GM12864 (cell line): ENCODE measurements at places on chromosomes 12 and 14.

DNA sequence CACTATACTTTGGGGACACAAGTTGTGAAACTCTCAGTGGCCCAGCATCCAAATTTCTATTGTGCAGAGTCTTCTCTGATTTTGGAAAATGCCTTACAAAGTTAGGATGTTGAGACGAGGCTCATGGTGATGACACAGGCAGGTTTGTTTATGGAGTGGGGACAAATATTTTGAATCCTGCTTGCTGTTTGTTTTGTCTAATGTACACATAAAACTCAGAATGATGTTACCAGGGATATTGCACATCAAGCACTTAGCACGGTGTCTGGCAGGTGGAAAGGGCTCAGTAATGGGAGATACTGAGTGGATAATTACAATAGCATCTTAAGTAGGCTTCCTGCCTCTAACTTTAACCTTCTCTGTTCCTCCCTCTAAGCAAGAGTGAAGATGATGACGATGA, 628.9 kb upstream of the TBX3 start:
- DNase-seq, result no peak

DNA sequence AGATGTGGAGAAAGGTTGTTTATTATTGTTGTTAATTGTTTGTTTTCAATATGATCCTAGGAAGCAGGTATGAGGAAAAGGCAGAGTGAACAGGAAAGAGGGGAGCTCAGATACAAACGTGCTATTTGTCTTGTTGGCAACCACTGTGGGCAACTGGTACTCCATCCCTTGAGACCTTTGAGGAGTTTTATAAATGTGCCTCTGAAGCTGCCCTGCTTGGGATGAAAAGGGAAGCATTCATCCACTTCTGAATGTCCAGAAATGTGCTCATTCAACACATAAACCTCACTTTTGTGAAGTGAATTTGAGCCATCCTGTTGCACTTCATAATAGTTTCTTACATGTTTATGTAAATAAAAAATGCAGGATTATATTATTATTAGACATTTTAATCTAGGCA, 164.3 kb upstream of the PDZRN4 start:
- DNase-seq, result no peak

- no peak for DNase-seq
These were observed 238.8 kb downstream of the PAWR start for GRCh38 chr12:79451978-79452377.

DNA sequence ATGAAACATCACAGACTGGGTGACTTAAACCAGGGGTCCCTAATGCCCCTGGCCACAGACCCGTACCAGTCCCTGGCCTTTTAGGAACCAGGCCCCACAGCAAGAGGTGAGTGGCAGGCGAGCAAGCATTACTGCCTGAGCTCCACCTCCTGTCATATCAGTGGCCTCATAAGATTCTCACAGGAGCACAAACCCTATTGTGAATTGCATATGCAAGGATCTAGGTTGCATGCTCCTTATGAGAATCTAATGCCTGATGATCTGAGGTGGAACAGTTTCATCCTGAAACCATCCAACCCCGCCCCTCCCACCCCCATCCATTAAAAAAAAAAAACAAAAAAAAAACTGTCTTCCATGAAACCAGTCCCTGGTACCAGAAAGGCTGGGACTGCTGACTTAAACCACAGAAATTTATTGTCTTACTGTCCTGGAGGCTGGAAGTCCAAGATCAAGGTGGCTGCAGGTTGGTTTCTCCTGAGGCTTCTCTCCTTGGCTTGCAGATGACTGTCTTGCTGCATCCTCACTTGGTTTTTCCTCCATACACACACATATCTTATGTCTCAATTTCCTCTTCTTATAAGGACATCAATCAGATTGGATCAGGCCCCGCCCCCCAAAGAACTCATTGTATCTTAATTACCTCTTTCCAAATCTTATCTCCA, 235.9 kb downstream of the CHST11 start:
- no peak for DNase-seq

DNA sequence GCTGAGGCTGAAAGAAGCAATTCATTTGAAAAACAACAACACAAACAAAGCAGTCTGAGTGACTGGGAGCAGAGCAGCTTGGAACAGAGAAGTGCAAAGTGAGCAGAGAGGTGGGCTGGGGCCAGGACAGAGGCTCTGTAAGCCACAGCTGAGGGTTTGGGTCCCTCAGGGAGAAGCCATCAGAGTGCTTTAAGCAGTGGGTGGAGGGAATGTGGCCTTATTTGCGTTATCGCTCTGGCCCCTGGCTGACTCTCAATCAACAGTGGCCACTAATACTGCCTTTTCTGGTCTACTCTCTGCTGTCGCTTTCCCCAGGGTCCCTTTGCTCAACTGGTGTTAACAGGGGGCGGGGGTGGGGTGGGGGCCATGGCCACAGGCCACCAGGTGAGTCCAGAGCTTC, 44.2 kb downstream of the IRF2BPL start:
- no peak for DNase-seq

DNA sequence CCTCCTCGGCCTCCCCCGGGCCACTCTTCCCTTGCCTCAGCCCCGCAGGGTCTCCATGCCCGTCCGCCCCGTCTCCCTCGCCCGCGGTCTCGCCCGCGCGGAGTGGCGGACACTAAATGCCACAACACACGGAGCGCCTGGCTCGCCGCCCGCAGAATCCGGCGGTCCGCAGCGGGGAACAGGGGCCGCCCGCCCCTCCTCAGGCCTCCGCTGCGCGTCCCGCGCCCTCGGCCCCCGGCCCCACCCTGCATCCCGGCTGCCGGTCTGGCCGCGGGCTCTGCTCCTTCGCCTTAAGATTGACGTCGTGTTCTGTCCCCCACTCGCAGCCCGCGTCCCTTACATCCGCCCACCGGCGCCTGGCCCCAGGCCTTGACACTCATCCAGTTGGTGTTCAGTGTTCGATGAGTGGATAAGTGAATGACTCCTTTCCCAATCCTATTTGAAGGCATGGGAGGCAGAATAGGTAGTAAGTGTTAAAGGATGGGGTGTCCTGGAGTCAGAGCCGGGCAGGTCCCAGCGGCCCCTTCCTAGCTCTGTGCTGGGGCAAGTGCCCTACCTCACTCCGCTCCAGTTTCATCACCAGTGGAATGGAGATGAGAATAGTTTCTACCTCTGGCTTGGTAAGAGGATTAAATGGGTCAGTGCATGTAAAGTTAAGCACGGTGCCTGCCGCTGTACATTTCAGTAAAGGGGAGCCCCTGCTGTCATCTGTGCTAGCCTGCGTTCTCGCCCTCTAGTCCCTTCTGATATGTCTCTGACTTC, 622 bp downstream of the TECPR2 start:
- no peak for DNase-seq

DNA sequence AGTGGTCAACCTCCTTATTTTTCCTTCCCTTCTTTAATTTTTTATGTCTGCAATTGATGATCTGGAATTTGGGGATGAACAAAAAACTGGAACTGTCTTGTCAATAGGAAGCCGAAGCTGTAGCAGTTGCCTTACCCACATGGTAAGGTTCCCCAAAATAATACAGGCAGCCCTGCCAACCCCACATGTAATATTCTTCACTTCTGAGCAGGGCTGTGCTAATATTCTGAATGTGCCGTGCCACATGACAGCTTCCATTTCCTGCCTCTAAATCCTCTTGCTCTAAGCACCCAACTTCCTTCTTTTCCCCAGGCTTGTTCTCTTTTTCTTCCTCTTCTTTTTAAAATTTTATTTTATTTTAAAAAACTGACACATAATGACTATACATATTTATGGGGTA, 39.6 kb downstream of the GPATCH2L start:
- no peak for DNase-seq

DNA sequence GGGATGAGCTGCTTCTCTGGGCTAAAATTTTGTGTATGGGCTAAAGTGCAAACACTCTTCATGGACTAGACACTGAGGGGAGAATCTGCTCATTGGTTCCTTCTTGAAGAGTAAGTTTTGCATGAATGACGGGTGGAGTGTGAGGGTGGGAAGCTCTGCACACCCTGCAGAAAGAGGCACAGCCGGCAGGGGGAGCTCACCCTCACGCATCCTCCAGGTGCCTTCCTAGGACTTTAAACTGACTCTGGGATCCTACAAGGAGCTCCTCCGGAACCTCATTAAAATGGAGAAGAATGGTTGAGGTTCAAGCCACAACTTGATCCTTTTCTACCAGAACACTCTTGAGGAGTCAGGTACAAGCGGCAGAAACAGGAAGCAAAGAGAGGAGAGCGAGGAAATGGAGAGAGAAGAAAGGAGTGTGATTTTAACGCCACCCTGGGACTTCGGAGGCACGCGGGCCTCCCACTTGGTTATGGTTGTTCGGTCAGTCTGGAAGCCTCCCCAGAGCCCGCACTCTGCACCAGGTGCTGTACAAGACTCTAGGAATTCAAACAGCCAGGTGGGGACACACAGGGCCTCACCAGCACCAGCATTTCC, 87.5 kb downstream of the SETD3 start:
- DNase-seq, result no peak

DNA sequence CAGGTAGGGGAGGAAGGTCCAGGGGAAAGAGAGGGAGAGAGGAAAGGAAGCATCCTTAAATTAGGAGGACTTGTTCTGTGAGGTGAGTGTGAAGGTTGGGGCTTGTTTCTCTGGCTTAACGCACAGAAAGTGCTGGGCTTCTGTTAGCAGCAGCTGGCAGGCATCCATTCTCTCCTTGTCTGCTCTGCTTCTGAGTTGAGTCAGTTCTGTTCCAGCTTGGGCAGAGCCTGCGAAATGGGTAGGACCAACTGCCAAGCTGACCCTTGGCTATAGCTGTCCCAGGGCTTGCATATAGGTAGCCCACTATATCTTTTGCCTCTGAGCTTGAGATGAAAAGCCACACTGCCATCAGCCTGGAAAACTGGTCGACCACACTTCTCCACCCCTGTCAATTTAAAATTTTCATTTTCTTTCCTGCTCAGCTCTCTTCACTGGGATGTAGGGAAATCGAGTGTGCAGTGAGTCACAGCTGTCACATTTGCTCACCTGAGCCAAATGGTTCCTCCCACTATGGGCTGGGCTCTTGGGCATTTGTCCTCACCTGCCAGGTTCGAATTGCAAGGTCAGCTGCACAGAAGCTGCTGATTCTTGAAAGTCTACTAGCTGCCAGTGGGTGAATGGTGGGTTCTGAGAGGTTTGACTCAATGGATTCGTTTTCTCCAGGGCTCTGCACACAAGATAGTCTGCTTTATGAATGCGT, 256.4 kb upstream of the PWP1 start:
- no peak for DNase-seq

DNA sequence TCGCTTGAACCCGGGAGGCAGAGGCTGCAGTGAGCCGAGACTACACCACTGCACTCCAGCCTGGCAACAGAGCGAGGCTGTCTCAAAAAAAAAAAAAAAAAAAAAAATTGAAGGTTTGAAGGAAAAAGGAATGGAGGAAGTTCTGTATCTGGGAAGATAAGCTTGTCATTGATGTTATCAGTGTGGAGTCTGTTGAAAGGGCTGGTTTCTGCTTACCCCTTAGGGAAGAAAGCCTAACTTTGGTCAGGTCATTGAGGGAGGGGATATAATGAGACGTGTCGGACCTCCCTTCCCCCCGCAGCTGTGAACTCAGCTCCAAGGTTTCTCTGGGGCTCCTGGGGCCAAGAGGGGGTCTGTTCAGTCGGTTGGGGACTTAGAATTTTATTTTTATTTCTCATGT, 16.4 kb downstream of the DAO start:
- no peak for DNase-seq

- no peak for DNase-seq
These were observed 99.3 kb downstream of the TBX5 start for GRCh38 chr12:114306646-114307045.

- peak; percentile 67 for DNase-seq
These were observed 767 bp upstream of the TCP11L2 start for GRCh38 chr12:106301611-106302321.

DNA sequence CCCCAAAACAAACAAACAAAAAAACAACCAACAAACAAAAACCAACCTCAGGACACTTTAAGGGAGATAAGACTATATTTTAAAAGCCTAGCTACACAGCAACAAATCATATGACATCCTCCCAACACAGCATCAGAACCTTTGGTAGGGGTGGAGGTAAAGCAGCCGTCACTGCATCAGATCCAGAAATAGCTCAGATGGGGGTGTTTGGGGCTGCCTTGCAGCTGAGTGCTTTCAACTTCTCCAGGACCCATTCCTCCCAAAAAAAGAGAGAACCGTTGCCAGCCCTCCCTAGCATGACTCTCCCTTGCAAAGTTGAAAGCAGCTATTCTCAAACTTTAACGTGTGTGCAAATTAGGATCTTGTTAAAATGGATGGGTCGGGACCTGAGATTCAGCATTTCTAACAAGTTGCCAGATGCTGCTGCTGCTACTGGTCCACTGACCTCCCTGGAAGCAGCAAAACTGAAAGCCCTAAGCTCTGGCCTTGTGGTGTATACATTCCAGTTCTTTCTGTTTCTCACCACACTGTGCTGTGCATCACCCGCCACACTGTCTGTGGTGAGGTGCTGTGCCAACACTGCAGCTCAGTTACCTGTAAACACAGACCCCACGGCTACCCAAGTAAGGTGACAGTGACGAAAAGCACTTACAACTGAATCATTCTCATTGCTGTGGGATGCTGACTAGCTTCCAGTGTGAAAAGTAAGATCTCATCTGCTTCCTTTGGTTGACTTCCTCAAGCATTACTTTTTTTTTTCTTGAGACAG, 54.0 kb downstream of the SLC38A1 start:
- no peak for DNase-seq

- no peak for DNase-seq
These were observed 5.1 kb upstream of the SMOC1 start for GRCh38 chr14:69873877-69874780.
